Right ventricle myocardium inferior (tissue), 1 donor: ENCODE measurements at places on chromosomes 5 and 9. TPM values are rescaled to one million over a fixed set of nuclear protein-coding genes. Genes with fewer than 3 reads are reported as not detected.

The PCDHB7 gene
- 0.87 TPM for total RNA-seq

The PIP5KL1 gene
- not detected for total RNA-seq

The PNPLA7 gene
- 9.8 TPM for total RNA-seq

The PCDHB11 gene
- 0.81 TPM for total RNA-seq

The LCN1 gene
- total RNA-seq, result not detected

The C9 gene
- not detected for total RNA-seq

The BASP1 gene
- 3.2 TPM for total RNA-seq

- DNase-seq, result no peak
Measured at GRCh38 chr5:16994565-16994964, 58.5 kb upstream of the MYO10 start.

DNA sequence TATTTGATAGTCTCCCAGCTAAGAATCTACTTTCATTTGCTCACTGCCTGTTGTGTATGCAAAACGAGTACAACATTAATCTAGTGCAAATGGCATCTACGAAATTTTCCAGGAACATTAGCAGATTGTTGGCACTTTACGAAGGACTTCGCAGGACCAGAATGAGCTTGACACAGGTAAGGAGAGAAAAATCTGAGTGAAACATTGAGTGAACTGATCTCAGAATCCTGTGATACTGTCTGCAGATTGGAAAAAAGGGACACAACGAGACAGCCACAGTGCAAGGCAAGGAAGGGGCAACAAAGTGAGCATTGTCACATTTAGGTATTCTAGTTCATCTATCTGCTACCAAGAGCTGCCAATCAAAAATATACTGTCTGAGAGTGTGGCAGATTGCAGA is 350.5 kb downstream of the ZNF608 start:
- no peak for DNase-seq
